ENCODE measurements at places on chromosomes 1 and 21.

DNA sequence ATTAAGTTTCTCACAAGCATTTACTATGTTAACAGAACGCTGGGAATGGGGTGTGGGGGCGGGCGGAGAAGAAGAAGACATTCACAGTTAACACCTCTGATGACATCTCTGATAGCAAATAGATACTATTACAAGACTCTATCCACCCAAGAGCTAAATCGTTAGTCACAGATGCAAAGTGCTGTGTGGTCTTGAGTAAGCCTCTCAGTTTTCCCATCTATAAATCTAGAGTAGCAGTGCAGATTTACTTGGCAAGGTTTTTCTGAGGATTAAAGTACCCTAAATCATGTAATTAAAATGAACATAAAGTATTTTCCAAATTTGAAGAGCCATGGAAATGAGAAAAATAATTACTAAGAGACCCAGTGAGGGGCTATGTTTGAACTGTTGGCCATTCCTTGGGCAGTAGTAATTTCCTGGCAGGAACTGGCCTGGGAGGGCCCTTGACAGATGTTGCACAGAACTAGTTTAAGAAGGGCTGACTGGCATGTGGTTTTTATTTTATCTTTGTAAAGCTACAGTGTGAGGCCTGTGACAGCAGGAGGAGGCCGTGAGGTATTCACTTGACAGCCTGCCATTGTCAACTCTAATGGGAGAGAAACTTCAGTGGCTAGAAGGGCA is 58.7 kb upstream of the APOBEC4 start:
- DNase-seq: no peak

DNA sequence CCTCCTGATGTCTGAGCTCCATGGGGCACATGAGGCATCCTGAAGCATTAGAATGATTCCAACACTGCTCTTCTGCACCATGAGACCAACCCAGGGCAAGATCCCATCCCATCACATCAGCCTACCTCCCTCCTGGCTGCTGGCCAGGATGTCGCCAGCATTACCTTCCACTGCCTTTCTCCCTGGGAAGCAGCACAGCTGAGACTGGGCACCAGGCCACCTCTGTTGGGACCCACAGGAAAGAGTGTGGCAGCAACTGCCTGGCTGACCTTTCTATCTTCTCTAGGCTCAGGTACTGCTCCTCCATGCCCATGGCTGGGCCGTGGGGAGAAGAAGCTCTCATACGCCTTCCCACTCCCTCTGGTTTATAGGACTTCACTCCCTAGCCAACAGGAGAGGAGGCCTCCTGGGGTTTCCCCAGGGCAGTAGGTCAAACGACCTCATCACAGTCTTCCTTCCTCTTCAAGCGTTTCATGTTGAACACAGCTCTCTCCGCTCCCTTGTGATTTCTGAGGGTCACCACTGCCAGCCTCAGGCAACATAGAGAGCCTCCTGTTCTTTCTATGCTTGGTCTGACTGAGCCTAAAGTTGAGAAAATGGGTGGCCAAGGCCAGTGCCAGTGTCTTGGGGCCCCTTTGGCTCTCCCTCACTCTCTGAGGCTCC is 11.1 kb upstream of the RASSF5 start:
- DNase-seq: no peak

- DNase-seq: no peak
Measured at GRCh38 chr1:67350783-67351182, 43.1 kb downstream of the IL12RB2 start.

GRCh38 chr21:43208561-43209332 is 39.9 kb downstream of the CRYAA start:
- DNase-seq: no peak
